Activated CD4-positive, alpha-beta T cell treated with anti-CD3 and anti-CD28 coated beads, Interleukin-2, amount 10 ng/mL, durations not matched to agents 7 days and 5 days (primary cell): ENCODE measurements at places on chromosomes 4 and X.

- no peak for DNase-seq
These were observed 33.3 kb upstream of the UGT2A3 start for GRCh38 chr4:68984947-68985346.

DNA sequence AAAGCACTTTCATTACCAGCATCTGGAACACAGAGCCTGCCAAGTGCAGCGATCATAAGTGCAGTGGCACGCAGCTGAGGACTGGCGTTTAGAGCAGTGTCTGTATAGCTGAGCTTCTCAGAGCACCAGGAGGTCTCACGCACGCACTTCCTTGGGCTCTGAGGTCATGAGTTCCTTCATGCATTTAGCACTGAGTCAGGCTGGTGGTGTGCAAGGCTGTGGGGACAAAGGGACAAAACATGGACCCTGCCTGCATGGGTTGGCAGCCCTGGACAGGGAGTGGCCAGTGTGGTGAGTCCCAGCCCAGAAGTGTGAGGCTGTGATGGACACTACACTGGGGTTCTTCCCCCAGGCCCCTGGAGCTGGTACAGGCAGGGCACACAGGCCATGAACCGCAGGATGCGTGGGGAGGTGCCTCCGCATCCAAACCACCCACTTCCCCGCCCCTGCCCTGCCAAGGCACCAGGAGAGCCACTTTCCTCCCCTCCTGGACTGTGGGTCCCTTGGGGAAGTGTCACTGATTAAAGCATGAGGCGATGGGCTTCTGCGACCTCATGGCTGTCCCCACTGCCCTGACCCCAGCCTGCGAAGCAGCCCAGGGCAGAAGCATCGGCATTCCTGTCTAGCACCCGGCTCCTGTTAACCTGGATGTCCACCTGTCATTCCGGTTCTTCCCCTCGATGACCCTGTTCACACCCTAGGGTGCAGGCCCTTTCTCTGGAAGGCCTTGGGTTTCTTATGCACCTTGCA is 37.2 kb upstream of the GPR78 start:
- DNase-seq = no peak

DNA sequence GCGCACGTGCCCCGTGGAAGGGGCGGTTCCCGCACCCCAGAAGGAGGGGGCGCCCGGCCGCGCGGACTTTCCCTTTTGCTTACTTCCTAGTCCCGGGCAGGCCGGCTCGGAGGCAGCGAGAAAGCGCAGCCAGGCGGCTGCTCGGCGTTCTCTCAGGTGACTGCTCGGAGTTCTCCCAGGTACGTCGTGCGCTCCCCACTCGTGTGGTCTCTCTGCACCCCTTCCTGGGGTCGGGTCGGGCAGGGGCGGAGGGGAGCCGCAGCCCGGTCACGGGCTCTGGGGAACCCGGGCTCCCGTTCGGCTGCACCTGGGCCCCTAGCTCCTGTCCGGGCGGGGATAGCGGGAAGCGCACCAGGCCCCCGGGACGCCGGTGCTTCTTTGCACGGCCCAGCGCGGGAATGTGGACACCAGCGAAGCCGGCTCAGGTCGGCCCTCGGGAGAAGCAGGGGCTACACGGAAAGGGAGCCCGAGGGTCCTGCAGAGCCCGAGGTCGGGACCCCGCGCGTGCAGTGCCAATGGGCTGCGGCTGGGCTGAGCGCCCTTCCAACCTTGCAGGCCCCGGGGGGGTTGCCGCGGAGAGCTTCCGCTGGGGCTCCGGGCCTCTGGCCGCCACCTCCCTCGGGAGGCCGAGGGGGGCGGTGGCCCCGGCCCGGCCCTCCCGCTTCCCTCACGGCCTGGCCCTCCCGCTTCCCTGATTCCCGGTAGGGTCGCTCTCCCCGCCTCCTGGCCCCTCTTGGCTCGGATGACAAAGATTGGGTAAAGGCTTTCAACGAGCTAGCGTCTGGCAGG is at the start of gene TLR2:
TSS of gene TLR2 (plus strand) at position 99 of the 789 bp plus-strand sequence. CDS start 18,628 bp downstream, outside the sequence.
- DNase-seq = peak; percentile 63

DNA sequence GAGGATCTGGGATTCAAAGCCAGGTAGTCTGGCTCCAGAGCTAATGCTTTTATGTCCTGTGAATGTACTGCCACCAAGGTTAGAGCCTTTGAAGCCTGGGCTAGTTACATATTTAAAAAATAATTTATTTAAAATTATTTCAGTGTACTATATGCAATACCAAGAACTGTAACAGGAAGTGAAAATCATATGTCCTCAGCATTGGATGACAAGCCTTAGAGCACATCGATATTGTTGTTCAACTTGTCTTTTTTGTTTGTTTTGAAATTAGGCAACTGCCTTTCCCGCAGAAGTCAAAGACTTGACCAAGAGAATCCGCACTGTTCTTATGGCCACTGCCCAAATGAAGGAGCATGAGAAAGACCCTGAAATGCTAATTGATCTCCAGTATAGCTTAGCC is 73.1 kb upstream of the IL13RA1 start:
- no peak for DNase-seq

GRCh38 chr4:135927651-135928050 is 1604.6 kb downstream of the PCDH18 start:
- DNase-seq = no peak

DNA sequence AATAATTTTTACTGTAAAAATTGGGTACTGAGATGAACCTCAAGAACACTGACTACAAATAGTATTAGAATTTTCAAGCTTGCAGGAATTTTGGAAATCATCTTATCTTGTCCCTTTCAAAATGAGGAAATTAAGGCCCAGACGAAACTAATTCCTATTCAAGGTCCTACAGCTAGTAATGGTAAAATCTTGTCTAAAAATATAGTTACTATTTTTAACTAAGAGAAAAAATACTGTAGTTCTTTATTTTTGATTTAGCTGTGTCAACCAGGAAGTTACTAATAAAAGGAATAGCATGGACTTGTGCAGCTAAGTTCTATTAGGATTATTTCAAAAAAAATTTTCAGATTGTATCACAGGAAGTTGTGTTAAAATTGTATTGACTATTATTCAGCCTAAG is 12.7 kb downstream of the PRIMPOL start:
- no peak for DNase-seq

DNA sequence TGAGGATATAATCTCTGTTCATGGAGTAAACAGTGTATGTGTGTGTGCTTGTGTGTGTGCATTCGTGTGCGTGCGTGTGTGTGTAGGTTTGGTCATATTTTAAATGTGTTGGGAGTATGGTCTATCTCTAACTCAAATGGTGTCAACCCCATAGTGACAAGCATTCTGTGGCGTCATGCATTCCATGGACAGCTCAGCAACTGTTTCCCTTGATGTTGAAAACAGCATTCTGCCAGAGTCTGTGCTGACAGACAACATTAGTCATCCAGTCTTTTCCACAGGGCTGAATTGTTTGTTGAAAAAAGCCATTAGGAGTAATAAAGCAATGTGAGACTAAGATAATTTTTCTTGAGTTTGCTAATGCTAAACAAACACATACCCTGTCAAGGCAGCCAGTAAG is 706.6 kb downstream of the PCDH19 start:
- no peak for DNase-seq

GRCh38 chr4:154973244-154974035 is 192.4 kb downstream of the RBM46 start:
- DNase-seq = no peak

DNA sequence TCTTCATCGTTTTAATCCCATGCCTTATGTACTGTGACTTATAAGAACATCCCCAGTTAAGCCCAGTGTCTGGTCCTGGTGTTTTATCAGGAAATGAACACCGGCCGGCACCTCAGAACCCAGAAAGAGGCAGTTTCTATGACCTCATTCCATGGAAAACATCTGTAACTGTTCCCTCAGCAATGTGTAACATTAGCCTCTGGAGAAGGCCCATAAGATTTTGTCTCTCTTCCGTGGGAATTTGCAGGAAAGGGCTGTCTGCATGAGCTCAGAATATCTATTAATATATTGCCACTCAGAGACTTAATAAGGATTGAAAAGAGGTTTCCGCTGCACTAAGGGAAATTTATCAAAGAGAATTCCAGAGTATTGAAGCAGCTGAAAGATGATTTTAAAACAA is 3.1 kb upstream of the TCEANC start:
- DNase-seq = no peak

DNA sequence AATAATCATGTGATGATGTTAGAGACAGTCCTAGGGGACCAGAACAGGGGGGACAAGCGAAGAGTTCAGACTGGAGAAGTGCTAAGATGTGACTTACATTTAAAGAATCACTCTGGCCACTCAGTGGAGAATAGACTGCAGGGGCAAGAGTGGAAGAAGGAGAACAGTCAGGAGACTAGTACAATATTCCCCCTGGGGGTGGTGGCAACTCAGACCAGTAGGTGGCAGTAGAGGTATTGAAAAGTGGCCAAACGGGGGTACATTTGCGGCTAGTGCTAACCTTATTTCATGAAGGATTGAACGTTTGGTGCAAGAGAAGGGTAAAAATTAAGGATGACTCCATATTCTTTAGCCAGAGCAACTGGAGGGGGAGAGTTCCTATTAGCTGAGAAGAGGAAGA is 2.7 kb upstream of the BMX start:
- DNase-seq = peak; percentile 50
